ENCODE measurements at places on chromosomes 3 and 15.

DNA sequence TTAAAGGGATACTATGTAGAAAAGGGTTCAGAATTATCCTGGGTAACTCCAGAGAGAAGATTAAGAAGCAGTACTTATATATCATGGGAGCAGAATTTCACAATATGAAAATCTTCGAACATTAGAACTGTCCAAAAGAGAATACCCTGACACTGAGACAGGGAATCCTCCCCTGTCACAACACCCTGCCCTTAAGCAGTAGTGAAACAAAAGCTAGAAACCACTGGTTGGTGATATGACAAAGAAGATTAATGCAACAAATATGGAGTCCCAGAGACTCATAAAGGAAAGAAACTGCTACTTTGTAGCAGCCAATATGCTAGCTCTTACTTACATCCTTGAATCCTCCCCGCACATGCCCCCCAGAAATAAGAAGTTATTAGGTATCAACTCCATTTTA lies 18.5 kb downstream of the MIX23 start:
- DNase-seq = no peak

- DNase-seq = no peak
Observed at GRCh38 chr3:25156626-25157025, 271.4 kb upstream of the RARB start.

DNA sequence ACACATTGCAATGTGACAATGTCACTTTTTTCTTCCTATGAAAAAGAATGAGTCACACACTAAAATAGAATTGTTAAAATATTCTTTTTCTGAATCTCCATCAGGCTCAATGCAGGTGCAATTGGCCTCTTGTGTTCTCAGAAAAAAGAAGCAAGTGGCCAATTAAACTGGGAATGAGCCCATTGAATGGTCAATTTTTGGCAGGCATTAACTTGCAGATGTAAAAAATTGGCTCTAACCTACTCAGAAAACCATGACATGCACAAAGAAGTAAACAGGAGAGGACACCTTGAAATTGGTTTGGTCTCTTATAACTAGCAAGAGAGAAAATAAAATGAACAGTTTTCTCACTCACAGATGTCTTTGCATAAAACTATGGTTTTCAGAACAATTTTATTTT lies 820.8 kb downstream of the TBL1XR1 start:
- DNase-seq = no peak

GRCh38 chr3:38311476-38311875 lies 29.4 kb downstream of the SLC22A14 start:
- no peak for DNase-seq

GRCh38 chr3:188286087-188286513 lies 132.1 kb downstream of the LPP start:
- no peak for DNase-seq

- no peak for DNase-seq
Observed at GRCh38 chr3:169663951-169664820, 674 bp upstream of the MECOM start.

- DNase-seq = no peak
Observed at GRCh38 chr3:133488785-133489367, 84.6 kb upstream of the CDV3 start.

DNA sequence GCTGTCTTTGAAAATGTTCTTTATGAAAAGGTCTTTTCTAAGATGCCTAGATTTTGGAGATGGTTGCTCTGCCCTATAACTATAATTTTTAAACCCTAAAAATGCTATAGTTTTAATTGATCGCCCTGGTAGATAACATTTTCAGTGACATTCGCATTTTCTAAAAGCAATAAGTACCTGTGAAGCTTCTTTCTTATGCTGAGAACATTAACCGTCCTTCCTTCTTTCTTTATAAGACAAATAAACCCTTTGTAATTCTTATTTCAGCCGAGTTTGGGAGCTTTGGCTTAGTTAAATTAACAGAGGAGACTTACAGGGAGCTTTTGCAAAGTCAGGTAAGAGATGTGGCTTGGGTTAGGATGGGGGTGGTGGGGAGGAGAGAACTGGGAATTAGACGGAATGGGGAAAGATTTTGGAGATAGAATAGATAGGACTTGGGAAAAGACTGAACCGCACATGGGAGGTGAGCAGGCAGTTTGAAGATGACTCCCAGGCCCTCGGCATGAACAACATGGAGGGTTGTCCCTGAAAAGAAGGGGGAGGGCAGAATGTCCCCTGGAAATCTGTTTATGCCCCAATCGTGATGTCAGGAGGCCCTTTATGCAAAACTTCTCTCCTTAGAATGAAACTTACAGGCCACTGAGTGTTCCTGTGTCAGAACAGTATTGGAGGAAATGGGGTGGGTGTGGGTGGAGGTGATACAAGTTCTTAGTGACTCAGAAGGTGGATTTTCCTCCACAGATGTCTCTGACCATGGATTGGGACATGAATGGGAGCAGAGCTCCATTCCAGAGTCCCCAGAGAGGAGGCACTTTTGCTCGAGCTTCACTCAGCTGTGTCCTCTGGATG lies 76.2 kb upstream of the LARS2 start:
- DNase-seq = no peak

GRCh38 chr3:128629936-128630335 lies 20.7 kb downstream of the RPN1 start:
- DNase-seq = no peak

Measured in NCI-H1694 treated with DMSO at 0.1 percent for 48 hours (cell line).